ENCODE measurements at places on chromosomes 2 and 18. TPM values are rescaled to one million over a fixed set of nuclear protein-coding genes. Genes with fewer than 3 reads are reported as not detected.

DNA sequence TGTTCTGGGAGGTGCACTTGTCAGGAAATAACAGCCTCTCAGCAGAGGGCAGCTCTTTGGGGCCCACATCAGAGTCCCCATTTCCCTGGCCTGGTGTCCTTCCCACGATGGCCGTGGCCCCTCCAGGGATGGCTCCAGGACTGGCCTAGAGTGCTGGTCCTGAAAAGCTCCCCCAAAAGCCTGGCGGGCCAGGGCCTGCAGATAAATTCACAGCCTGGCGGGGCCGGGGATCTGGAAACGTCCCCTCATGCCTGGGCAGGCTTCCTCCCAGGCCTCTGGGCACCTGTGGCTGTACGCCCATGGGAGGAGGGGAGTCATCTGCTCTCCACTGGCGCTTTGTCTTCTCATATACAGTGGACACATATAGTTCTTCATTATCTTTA lies 52.6 kb upstream of the HS6ST1 start:
- DNase-seq = no peak

DNA sequence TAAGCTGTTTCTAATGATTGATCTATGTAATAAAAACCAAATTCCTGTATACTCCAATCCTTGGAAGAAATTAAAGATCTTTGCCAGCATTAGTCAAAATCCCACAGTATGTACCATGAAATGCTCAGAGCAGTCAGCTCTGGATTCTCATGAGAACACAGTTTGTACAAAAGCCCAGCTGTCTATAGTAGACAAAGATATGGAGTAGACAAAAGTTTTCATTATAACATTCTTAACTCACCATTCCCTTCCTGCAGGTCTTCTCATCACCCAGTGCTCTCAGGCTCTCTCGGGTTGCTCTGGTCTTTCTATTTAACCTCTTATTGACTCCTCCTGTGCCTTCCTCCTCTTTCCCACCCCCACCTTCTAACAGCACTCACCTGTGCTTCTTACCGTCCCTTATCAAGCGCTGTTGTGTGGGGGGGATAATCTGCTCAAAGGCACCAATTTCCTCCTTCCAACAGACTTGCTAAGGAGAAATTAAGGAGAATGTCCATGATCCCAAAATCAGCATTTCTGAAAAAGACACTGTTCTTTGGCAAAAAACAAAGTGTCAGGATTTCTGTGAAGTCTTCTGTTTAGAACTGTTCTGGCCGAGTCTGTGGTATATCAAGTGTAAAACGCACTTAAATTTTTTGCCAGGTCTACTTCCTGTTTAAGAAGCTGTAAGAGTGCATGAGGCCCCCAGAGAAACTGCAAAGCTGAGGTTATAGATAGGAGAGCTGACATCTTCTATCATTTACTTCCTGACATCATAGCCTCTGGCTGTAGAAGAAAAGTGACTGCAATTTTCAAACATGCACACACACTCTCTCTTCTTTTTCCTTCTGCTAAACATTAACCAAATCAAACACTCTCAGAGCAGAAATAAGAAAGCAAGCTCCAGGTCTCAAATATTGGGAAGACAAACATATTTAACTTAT lies 144.1 kb downstream of the EVA1A start:
- DNase-seq = no peak

- no peak for DNase-seq
Observed at GRCh38 chr2:80638783-80639182, 334.2 kb upstream of the LRRTM1 start.

DNA sequence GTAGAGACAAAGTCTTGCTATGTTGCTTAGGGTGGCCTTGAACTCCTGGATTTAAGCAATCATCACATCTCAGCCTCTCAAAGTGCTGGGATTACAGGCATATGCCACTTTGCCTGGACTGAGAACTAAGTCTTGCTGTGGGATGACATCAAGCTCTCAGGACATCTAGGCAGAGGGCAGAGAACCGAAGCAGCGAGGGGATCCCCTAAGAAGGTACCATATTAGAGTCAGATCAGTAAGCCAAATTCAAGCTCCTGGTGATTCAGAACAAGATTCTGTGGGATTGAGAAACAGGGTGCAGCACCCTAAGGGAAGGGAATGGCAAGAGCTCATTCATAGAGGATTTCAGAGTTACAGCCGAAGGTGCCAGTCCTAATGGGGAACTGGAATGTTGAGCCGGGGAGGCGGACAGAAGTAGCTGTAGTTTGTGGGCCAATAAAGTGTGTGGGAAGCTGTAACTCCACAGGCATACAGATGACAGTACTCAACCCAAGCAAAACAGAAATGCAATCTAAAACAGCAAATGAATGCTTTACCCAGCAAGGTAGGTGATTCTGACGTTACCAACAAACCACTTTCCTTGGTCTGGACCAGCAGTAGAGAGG lies 30.9 kb downstream of the EPHA4 start:
- no peak for DNase-seq

- no peak for DNase-seq
Observed at GRCh38 chr2:121006743-121007489, 271.2 kb downstream of the GLI2 start.

DNA sequence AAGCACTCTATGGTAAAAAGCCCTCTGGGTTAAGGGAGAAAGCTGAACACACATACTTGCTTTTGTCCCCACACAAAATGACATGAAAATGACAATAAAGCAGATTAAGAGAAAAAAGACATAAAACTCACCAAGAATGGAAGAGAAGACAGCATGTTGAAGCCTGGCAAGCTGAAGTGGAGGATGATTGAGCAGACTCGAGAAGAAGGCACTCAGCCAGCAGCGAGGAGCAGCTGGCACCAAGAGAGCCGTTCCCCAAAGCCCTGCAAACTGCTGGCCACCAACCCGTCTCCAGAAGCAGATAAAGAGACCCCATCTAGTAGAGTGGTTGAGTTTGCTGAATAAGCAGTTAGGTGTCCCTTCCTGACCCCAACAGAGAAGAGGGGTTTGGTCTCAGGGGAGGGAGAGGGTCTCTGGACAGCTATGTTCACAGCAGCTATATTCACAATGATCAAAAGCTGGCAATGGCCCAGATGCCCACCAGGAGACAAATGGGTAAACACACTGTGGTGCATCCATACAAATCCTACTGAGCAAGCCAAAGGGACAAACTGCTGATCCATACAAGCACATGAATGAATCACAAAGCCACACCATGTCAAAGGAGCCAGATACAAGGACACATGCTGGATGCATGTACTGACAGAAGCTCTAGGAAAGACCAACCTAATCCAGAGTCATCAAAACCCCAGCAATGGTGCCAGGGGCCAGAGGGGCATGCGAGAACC lies 36.9 kb downstream of the FAM168B start:
- no peak for DNase-seq

Gene TCF7L1
- total RNA-seq = 0.41 TPM
